ENCODE measurements at places on chromosomes 4 and X. TPM values are rescaled to one million over a fixed set of nuclear protein-coding genes. Genes with fewer than 3 reads are reported as not detected.

DNA sequence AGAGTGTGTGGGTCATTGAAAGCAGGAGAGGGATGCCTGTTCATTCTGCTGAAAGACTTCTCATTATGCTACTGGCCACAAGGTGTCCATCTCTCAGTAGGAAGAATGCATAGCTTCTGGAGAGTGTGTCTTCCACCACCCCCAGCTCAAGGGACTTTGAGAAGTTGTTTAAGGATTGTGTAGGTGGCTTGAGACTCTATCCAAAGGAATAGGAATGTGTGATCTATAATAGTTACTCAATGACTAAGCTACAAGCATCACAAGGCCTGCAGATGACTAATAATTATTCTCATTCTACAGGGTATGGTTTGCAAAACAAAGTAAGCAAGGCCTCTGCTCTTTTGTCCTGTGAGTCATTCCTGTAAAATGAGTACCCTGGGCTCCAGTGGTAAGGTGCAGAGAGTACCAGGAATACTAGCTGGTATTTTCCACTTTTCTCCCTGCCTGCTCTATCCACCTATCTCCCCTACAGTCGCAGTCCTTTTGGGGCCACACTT, 279.8 kb upstream of the BOD1L1 start:
- no peak overlapping the region for H3K4me3 ChIP-seq
- H3K36me3 ChIP-seq: no peaks in the 10 kb centered on the region
- H3K27ac ChIP-seq: no peak overlapping the region
- peaks cover 3% of the 10 kb centered on the region for H3K27me3 ChIP-seq

DNA sequence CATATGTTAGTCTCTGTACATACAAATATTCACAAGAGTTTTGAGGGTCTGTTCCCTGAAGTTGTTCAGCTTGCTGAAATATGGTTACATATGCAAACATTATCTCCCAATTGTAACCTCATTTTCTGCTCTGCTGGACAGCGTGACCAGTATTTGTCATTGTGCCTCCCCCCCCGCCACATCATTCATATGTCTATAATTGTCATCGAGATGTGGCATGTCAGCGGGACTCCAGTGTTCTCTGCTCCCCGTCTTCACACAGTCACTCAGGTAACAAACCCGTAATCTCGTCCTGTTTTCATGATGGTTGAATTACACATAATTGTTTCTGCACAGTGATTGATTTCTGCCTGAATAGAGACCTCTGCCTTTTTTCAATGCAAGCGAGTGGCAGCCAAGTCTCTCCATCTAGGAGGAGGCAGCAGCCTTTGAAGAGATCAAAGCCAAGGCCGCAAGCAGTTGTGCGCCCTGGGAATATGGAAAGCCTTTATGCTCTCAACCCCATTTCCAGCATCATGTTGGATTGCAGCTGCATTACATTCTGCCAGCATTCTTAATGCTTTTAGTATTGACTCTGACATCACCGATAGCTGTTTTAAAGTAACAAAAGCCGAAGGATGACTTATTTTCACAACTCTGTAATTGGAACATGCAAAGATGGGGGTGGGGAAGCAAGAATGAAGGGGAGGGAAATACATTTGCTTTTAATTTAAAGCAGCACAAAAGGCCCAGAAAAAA, 27.4 kb downstream of the LEF1 start:
- H3K27me3 ChIP-seq: no peaks in the 10 kb centered on the region
- DNase-seq: no peak
- H3K4me1 ChIP-seq: peaks cover 90% of the 10 kb centered on the region
- peak overlapping the region; percentile 58 for H3K4me3 ChIP-seq
- peak overlapping the region; percentile 85 for H3K27ac ChIP-seq
- peaks cover 68% of the 10 kb centered on the region for H3K36me3 ChIP-seq

- H3K27me3 ChIP-seq: no peaks in the 10 kb centered on the region
- no peak overlapping the region for H3K27ac ChIP-seq
- peaks cover 10% of the 10 kb centered on the region for H3K4me1 ChIP-seq
Observed at GRCh38 chrX:70168238-70169188, 8.8 kb upstream of the DGAT2L6 start.

The BEX5 gene
- 1.5 TPM for total RNA-seq

GRCh38 chr4:168153596-168154440, 61.5 kb downstream of the ANXA10 start:
- no peak overlapping the region for H3K4me3 ChIP-seq
- H3K27ac ChIP-seq: no peak overlapping the region
- peaks cover 4% of the 10 kb centered on the region for H3K27me3 ChIP-seq
- peaks cover 6% of the 10 kb centered on the region for H3K4me1 ChIP-seq
- DNase-seq: peak; percentile 62
- no peaks in the 10 kb centered on the region for H3K36me3 ChIP-seq

The USP11 gene
- total RNA-seq: 26.0 TPM

GRCh38 chr4:110640576-110640975, 17.7 kb upstream of the PITX2 start:
- DNase-seq: no peak
- H3K4me3 ChIP-seq: no peak overlapping the region
- H3K36me3 ChIP-seq: peaks cover 4% of the 10 kb centered on the region

- H3K4me3 ChIP-seq: no peak overlapping the region
- no peaks in the 10 kb centered on the region for H3K36me3 ChIP-seq
- no peak for DNase-seq
- H3K27me3 ChIP-seq: no peaks in the 10 kb centered on the region
Observed at GRCh38 chr4:16692961-16693506, 205.4 kb downstream of the LDB2 start.

All from activated CD4-positive, alpha-beta T cell treated with anti-CD3 and anti-CD28 coated beads, Interleukin-2, amount 10 ng/mL, durations not matched to agents 7 days and 5 days (primary cell).